ENCODE measurements at places on chromosomes 12 and 14. TPM values are rescaled to one million over a fixed set of nuclear protein-coding genes. Genes with fewer than 3 reads are reported as not detected.

DNA sequence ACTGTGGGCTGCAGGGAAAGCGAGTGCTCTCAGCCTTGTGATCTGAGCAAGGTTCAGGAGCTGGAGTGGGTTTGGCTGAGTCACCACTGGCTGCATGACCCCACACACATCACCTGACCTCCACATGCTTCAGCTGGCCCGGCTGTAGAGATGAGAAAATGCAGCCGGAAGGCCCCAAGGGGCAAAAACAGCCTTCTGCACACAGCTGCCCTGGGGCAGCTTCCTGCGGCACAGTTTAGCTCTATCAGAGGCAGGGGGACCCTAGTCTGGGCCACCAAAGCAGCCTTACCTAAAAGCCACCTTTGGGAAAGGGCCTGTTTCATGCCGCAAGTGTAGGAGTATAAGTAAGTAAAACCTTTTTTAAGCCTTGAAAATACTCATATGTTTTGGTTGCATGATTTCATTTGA, 123.3 kb downstream of the SSPN start:
- DNase-seq, result peak; percentile 86

JDP2 gene
- total RNA-seq, result 61.9 TPM

CLEC4D gene
- not detected for total RNA-seq

LRRK2 gene
- total RNA-seq, result 3.7 TPM

AMDHD1 gene
- total RNA-seq, result 0.16 TPM

EML1 gene
- total RNA-seq, result 24.1 TPM

Measured in myocyte (in vitro differentiated cells).